ENCODE measurements at places on chromosomes 1 and 21.

GRCh38 chr1:233655301-233655740 lies 41.4 kb downstream of the KCNK1 start:
- no peak for DNase-seq

- DNase-seq: no peak
These were observed 9.4 kb downstream of the KIRREL1 start for GRCh38 chr1:158002631-158003405.

DNA sequence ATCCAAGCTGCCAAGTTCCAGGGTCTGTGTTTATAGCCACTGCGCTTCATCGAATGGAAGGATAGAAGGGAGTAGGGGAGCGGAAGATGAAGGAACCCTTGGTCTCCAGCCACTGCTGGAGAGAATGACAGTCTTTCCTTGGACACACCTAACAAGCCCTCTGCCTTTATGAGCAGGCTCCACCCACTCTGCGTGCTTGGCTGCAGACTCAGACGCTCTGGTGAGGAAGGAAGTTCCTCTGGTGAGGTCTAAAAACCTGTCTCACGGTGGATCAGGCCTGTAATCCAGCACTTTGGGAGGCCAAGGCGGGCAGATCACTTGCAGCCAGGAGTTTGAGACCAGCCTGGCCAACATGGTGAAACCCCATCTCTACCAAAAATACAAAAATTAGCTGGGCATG lies 55.4 kb downstream of the MATN1 start:
- DNase-seq: no peak

DNA sequence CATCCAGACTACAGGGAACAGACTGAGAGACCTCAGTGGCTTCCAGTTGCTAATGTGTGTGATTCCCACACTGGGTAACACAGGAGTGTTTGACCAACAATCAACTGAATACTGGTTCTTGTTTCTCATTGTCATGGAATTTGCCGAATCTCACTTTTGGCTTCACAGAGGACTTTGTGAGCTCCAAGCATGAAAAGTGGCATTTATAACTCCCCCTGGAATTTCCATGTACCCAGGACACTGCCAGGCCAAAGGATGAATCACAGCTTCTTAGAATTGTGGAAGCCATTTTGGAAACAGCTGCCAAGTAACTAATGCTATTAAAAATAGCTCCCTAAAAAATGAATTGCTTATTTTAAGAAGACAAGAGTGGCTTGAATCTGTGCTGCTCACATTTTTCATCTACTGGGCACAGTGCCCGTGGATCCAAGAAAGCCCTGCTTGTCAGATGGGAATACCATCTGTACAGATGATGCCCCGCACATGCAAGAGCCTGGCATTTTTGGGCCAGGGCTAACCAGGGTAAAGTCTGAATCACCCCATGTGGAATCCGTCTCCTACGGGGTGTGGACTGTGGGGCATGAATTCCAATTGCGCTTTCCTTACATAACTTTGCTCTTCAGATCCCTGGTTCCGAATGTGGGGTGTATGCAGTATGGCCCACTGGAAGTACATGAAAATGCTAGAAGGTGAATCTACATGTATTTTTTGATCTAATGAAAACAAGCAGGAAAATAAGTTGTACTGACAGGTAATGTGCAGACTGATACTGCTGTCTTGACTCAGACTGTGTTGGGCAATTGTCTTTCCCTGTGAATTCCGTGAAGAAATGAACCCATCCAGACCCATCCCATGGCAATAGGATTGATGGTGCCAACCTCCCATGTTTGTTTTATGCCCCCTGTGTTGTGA lies 487.3 kb downstream of the SIPA1L2 start:
- no peak for DNase-seq

All from activated naive CD4-positive, alpha-beta T cell (primary cell).